Stimulated activated CD4-positive, alpha-beta T cell treated with anti-CD3 and anti-CD28 coated beads, Interleukin-2, amount 100 ng/mL, for 4 hours (primary cell): ENCODE measurements at places on chromosomes 11 and 22.

DNA sequence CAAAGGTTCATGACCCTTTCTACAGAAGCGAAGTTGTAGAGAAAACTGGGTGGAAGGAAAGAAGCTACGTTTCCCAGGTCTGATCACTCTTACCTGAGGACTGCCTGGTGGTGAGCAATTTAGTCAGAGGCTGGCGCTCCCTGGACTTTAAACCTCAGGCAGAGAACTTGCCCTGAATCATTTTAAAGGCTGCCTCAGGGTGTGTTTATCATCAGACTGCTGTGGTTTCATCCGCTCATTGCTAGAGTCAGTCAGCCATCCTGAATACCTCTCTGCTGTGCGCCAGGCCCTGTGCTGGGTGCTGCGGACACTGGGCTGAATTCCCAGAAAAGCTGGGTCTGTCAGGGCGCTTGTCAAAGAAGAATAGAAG is 2.7 kb downstream of the DTX4 start:
- DNase-seq, result no peak

DNA sequence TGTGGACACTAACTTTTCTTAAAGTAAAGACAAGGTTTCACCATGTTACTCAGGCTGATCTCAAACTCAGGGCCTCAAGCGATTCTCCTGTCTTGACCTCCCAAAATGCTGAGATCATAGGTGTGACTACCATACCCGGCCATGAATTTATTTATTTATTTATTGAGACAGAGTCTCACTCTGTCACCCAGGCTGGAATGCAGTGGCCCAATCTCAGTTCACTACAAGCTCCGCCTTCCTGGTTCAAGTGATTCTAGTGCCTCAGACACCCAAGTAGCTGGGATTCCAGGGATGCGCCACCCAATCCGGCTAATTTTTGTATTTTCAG is 29.7 kb upstream of the PCF11 start:
- no peak for DNase-seq

- no peak for DNase-seq
These were observed 725 bp downstream of the CASTOR1 start for GRCh38 chr22:30288419-30289140.

- no peak for DNase-seq
These were observed 853.6 kb downstream of the KCNA4 start for GRCh38 chr11:29163231-29163630.

- no peak for DNase-seq
These were observed 79.3 kb upstream of the SUSD2 start for GRCh38 chr22:24101966-24102365.

GRCh38 chr11:76087749-76088148 is 118.6 kb downstream of the WNT11 start:
- no peak for DNase-seq

DNA sequence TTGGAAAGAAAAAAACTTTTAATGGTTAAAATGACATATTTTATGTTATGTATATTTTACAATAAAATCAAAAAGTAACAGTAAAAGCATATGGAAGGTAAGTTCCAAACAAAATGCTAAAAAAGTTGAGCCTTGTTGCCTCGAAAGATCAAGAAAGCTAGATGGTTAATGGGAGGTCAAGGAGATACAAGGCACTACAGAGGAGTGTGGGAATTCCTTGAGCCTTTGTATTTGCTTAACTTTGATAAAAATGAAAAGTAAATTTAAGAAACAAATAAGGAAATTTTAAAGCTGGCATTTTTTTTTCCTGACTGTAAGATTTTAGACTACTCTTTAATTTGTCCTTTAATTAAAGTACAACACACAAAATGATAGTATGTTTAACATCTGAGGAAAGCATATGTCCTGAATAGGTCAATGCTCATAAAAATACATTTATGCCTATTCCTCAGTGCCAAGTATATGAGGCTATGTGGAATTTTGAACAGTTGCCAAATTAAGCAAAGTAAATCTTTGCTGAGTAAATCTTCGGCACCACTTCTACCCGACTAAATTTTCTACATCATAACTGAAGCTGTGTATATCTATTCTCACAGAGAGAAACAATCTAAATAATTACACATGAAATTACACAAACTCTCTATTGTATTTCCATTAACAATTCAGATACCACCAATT is 108.8 kb downstream of the TTC28 start:
- no peak for DNase-seq

DNA sequence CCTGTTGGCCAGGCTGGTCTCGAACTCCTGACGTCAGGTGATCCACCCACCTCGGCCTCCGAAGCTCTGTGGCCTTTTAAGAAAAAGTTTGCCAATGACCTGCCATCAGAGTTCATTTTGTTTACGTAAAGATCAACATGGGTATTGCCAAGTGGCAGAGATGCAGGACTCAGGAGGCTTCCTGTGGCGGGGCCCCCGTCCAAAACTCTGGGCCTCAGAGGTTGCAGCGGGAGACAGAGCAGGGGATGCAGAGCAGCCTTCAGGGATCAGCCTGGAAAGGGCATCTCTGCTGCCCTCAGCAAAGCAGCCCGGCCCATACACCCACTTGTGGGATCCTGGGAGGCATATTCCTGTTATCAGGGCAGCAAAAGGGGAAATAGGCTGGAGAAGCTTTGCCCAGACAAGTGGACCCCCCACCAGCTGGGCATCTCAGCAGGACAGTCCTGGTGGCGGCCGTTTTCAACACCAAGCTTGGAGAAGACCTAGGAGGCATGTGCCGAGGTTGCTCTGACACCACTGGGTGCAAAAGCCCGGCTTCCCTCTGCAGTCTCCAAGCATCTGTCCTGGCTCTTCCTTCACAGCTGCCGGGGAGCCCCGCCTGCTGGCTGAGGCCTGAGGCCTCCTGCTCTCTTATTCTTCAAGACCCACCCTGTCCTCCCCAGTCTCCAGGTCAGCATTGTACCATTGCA is 1152.4 kb downstream of the BRD1 start:
- DNase-seq, result no peak

DNA sequence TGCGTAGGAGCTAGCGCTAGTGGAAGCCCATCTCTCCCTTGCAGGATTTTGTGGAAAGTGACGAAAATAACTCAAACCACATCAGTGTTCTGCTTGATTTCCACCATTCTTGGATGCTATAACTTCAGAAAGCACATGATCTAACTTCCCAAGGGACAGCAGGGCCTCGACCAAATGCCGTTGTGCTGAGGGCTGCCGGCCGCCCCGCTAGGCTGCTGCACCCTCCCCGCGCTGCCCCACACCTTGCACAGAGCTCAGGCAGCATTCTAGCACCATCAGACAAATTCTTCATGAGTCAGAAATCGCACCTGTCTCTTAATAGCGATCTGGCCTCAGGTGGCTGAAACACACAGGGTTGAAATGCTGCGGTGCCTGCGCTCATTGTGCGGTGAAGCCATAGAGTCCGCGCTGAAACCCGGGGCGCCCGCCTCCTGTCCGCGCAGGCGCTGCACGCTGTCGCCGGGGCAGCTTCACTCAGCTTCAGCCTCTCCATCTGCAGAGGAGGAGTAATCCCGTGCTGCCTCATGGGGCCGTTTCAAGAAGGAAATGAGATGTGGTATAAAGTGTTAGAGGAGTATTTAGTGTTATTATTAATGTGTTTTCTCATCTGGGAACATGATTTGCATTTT is 59.2 kb upstream of the B3GAT1 start:
- DNase-seq, result no peak

GRCh38 chr11:69115586-69116560 is 39.9 kb upstream of the SMIM38 start:
- DNase-seq, result no peak

DNA sequence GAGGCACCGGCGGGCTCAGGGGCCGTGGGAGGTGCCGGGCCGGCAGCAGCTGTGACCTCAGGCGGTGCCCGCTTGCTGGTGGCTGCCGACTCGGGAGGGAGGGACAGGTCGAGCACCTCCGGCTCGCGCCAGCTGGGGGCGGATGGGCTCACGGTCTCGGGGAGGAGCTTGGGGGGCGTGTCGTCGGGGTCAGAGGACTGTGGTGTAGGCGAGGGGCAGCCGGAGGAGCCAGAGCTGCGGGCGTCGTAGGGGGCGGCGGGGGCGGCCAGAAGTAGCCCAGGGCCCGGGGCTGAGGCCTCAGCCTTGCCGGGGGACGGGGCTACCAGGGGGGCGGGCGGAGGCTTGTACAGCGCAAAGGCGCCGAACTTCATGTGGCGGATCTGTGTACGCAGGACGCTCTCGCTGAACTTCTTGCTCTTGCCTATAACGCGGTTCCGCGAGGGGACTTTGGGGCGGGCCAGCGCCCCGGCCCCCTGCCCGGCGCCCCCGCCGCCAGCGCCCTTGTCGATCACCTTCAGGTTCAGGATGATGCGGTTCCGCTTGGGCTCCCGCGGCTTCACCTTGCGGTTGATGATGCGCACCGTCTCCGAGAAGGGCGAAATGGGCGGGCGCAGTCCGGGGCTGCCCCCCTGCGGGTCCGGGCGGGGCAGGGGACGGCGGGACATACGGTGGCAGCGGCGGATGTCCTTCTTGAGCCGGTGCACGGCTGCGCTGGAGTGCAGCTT is 5.5 kb downstream of the CBX6 start:
- no peak for DNase-seq

GRCh38 chr11:100970283-100971164 is 159.1 kb downstream of the PGR start:
- no peak for DNase-seq
